ENCODE measurements at places on chromosomes 6 and 20.

DNA sequence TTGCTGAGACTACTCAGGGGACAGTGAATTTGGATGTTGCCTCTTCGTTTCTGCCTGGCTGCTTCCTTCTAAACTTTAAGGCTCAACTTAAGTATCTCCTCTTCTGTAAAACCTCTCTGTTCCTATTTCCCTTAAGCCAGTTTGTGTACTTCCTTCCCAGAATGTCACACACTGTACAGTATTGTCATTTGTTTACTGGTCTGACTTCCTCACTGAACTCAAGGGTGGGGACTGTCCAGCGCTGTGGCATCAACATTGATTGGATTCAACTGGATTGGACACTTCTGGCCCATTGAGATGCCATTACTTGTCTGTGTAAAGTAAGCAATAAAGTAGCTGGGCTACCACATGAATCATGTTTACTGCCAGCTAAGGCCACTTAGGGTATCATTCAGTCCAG is 69.7 kb downstream of the ANKS1A start:
- DNase-seq = no peak

GRCh38 chr6:94270091-94270948 is 851.0 kb upstream of the EPHA7 start:
- DNase-seq = no peak

DNA sequence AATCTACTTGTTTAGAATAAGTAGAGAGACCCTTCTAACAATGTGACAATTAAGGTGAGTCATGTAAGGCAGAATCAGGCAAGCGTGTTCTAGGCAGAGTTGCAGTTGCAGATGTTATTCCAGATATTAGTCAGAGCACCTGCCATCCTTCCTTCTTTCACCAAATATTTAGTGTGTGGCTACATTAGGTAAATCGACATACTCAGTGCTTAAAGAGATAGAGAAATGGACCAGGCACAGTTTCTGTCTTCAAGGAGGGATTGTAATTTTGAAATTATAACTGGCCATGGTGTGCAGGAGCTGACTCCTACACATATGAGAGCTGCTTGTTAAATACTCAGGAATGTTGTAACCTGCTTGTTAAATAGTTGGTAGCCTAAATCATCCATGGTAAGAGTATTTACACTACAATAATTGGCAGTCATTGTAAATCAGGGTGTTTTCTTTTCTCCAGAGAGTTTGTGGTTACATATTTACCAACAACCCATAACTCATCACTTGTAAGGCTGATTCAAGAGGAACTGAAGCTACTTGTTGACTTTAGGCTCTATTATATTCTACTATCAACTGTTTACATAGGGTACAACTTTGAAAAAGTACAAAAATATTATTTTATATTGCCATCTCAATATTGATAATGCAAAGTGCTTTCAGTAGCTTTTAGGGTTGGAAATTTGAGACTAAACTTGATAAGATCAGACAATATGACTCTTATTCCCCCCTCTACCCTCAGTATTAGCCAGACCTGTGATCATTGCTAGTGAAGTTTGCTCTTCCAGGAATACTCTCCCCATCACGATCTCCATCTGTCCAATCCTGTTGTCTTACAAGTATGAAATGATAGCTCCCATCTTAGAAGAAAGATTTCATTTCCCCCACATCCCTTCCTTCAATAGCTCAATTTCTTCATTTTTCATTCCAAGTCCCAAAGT is 607.1 kb downstream of the COL12A1 start:
- no peak for DNase-seq

DNA sequence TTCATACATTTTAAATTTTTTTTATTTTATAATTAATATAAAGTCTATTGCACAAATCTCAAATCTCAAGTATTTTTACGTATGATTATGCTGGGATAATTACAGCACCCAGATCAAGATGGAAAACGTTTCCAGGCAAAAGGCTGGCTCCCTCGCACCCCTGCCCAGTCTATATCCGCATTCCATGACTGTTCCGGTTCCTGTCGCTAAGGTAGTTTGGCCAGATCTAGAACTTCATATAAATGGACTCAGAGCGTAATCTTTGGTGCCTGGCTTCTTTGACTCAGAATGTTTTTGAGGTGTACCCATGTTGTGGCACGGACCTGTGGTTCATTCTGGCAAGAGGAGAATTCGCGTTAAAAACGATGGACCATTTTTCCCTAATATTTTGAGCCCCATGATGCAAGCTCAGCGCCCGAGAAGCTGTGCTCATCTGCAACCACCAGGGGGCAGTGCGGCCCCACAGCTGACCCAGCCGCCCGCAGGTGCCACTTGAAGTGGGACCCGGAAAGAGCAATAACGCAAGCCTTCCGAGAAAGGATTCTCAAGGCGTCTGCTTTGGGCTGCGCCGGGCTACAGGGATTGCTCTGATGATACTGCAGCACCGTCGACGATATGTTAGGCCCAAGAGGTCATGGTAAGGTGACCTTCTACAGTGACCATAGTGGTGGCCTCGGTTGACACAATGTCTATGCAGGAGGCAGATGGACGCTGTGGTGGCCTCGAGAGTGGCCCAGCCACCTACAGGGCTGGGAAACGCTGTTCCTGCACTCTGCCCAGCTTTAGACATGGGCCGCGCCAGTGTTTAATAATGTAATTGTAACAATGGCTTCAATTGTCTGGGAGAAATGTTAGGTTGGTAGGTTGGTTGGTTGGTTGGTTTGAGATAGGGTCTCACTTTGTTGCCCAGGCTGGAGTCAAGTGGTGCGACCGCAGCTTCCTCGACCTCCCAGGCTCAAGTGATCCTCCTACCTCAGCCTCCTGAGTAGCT is 160.1 kb downstream of the ZMYND8 start:
- peak; percentile 47 for DNase-seq

- DNase-seq = no peak
Measured at GRCh38 chr6:56528412-56528841, 114.3 kb downstream of the DST start.

- DNase-seq = no peak
Measured at GRCh38 chr20:10291568-10292248, 73.1 kb downstream of the SNAP25 start.

- DNase-seq = no peak
Measured at GRCh38 chr20:23835716-23836115, 9.2 kb upstream of the CST2 start.

- DNase-seq = no peak
Measured at GRCh38 chr6:158808941-158809678, 10.1 kb downstream of the EZR start.

DNA sequence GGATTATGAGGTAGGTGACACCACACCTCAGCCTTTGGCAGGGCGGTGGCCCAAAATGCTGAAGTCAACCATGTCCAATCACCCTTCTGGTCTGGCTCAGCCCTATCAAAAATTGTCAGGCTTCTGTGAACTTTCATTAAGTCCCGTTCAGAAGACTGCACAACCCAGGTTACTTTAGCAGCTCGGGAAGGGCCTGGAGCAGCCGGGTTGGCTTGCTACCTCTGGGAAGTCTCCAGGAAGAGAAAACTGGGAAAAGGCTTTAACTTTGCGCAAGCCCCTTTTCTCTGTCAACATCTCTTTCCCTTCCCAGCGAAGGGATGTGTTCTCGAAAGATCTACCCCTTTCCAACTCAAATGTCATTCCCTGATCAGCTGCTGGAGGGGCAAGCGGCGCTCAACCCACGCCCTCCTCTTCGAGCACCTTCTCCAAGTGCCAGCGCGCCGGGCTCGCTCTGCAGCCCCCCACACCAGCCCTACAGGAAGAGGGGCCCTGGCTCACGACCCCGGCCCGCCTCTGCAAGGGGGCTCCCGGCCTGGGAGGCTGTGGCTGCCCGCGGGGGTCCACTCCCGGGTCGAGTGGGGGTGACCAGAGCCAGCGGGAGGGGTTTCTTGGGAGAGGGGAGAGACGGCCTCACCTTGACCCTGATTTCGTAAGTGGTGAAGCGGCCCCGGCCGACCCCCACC is 573 bp downstream of the SNX3 start:
- DNase-seq = no peak

GRCh38 chr6:110013386-110013785 is 35.3 kb downstream of the GPR6 start:
- no peak for DNase-seq

DNA sequence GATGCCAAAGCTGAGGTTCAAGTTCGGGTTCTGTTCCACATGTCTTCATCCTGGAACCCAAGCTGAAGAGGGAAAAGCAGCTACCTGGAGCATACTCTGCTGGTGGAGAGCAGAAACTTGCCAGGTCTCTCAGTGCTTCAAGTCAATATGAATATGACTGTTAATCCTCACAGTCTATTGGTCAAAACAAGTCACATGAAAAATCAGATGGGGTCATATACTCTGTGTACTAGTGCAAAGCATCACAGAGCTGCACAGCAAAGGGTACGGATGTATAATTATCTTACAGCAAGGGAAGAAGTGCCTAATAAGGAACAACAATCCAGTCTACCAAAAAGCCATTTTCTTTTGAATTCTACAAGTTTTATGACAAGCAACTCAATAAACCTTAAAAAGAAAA is 11.6 kb downstream of the NCOA7 start:
- no peak for DNase-seq

- DNase-seq = no peak
Measured at GRCh38 chr6:72675396-72675795, 53.5 kb downstream of the KCNQ5 start.

Data from CD4-positive, alpha-beta T cell (primary cell).